ENCODE measurements at places on chromosomes 3 and 15. TPM values are rescaled to one million over a fixed set of nuclear protein-coding genes. Genes with fewer than 3 reads are reported as not detected.

DNA sequence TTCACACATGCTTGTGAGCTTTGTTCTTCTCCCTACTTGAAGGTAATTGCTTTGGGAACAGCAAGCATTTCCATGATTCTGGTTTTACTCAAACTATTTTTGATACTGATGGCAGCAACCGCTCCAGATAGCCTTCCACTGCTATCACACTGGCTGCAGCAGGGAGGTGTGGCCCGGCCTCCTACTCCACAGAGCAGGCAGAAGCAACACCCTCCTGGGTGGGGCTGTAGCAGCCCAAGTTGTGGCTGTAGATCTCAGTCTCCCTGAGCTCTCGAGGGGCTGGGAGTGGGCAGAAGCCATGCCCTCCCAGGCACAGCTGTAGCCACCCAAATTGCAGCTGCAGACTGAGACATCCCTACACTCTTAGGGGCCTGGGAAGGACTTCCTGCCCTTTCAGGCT lies 878.8 kb upstream of the GBE1 start:
- H3K27ac ChIP-seq, result no peak overlapping the region
- H3K27me3 ChIP-seq, result no peaks in the 10 kb centered on the region
- H3K36me3 ChIP-seq, result no peaks in the 10 kb centered on the region

The CPNE9 gene
- not detected for total RNA-seq

GRCh38 chr3:104190681-104191080 lies 1176.0 kb upstream of the ALCAM start:
- no peaks in the 10 kb centered on the region for H3K4me1 ChIP-seq
- H3K27me3 ChIP-seq, result no peaks in the 10 kb centered on the region
- no peaks in the 10 kb centered on the region for H3K36me3 ChIP-seq
- no peak overlapping the region for H3K27ac ChIP-seq

DNA sequence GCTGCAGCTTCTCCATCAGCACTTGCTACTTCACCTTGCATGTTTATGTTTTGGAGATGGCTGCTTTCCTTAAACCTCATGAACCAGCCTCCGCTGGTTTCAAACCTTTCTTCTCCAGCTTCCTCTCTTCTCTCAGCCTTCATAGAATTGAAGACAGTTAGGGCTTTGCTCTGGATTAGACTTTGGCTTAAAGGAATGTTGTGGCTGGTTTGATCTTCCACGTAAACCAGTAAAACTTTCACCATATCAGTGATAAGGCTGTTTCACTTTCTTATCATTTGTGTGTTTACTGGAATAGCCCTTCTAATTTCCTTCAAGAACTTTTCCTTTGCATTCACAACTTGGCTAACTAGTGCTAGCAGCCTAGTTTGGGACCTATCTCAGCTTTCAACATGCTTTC lies 11.7 kb upstream of the GNAT1 start:
- DNase-seq, result no peak
- no peaks in the 10 kb centered on the region for H3K27me3 ChIP-seq
- H3K4me1 ChIP-seq, result no peaks in the 10 kb centered on the region
- H3K4me3 ChIP-seq, result no peak overlapping the region
- no peak overlapping the region for H3K27ac ChIP-seq

The RARB gene
- total RNA-seq, result 1.5 TPM

The C3orf80 gene
- total RNA-seq, result not detected

DNA sequence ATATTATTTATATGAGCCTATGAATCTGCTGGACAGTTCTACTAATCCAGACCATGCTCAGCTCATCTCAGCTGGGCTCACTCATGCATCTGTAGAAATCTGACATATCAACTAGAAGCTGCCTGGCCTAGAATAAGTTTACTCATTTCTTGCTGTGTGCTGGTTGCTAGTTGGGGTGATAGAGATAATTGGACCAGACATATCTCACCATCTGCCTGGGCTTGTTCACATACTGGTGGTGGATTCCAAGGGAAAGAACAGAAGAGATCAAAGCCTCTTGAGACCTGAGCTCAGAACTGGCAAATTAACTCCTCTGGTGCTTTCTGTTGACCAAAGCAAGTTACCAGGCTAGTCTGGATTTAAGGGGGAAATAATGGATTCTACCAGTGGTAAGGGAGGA lies 109.1 kb downstream of the NSUN3 start:
- H3K4me3 ChIP-seq, result no peak overlapping the region
- no peak overlapping the region for H3K27ac ChIP-seq
- H3K27me3 ChIP-seq, result no peaks in the 10 kb centered on the region
- no peak for DNase-seq
- H3K36me3 ChIP-seq, result no peaks in the 10 kb centered on the region
- H3K4me1 ChIP-seq, result no peaks in the 10 kb centered on the region

DNA sequence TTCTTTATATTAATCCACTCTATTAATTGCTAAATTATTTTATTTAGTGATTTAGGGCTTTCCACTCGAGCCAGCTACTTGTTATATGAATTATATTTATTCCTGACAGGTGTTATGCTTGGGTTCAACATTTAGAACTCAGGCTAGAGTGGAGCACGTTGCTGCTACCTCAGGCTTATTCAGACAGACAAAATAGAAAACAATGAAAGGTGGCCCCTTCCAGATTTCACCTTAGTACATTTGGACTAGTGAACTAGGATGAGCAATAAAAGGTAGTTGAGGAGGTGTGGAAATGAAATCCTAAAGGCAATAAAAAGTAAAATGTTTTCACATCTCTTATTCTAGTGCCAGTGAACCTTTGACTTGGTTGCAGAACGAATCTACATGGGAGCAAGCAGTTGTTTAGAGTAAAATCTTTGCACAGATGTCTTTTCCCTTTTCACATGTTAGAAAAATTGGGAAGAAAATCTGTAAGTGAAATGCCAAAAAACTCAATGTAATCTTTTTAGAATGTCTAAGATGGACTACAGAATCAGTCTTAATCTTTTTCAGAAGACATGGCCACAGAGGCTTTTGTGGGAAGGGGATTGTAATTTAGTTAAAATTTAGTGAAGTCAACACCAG lies 63.8 kb downstream of the AKAP13 start:
- peaks cover 28% of the 10 kb centered on the region for H3K4me1 ChIP-seq
- no peak overlapping the region for H3K27ac ChIP-seq
- H3K27me3 ChIP-seq, result no peaks in the 10 kb centered on the region
- no peaks in the 10 kb centered on the region for H3K36me3 ChIP-seq
- DNase-seq, result no peak

The SLC22A13 gene
- 0.51 TPM for total RNA-seq

GRCh38 chr3:30044515-30044914 lies 561.9 kb upstream of the TGFBR2 start:
- DNase-seq, result no peak
- no peak overlapping the region for H3K4me3 ChIP-seq
- no peaks in the 10 kb centered on the region for H3K4me1 ChIP-seq
- no peak overlapping the region for H3K27ac ChIP-seq
- no peaks in the 10 kb centered on the region for H3K27me3 ChIP-seq
- H3K36me3 ChIP-seq, result no peaks in the 10 kb centered on the region

- H3K27me3 ChIP-seq, result no peaks in the 10 kb centered on the region
- no peaks in the 10 kb centered on the region for H3K36me3 ChIP-seq
- no peak overlapping the region for H3K27ac ChIP-seq
- no peak overlapping the region for H3K4me3 ChIP-seq
Measured at GRCh38 chr15:31027910-31028578, 36.6 kb upstream of the MTMR10 start.

The CFAP161 gene
- total RNA-seq, result not detected

DNA sequence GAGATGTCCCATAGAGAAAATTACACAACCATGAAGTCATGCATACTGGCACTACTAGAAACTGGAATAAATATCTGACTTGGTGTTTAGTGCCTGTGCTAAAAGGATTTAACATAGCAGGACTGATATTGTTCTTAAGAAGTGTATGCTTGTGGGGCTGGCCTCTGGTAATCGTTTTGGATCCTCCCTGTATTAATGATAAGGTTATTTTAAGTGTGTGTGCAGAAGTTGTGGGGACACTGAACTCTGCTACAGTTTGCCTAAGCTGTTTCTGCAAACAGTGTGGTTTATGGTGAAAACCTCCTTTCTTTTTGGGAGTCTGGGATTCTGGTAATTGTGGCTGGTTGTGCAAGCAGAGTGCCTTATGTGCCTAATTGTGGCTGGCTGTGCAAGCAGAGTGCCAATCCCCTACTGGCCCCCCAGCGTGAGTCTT lies 120.8 kb downstream of the CLASP2 start:
- H3K27me3 ChIP-seq, result no peaks in the 10 kb centered on the region
- no peaks in the 10 kb centered on the region for H3K4me1 ChIP-seq
- no peaks in the 10 kb centered on the region for H3K36me3 ChIP-seq
- no peak for DNase-seq
- H3K4me3 ChIP-seq, result no peak overlapping the region
- no peak overlapping the region for H3K27ac ChIP-seq

DNA sequence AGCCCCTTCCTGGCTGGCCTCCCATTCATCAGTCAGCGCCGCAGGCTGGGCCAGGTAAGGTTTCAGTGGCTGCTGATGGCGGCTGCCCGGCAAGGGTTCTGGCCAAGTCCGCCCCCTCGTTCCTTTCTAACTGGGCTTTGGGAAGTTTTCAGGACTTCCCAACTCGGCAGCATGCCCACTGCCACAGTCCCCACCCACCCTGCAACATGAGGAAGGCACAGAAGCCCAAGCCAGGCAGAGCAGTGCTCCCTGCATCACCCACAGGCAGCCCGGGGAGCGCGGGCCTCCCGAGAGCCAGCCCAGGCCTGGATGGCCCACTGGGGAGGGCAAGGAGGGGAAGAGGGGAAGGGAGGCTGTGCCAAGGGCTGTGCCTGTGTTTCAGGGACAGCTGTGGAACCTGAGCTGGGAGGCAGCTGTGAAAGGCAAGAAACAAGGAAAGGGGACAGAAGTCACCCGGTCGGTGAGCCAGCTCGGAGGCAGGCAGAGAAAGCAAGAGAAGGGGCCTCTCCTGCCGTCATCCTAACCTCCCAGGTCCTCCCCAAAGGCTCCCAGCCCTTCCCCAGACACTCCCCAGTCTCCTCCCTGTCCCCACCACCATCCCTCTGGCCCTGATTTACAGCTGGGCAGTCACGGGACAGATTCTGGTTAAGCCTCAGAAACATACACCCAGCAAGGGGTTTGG lies 73.9 kb downstream of the CPN2 start:
- no peaks in the 10 kb centered on the region for H3K27me3 ChIP-seq
- DNase-seq, result peak; percentile 88
- H3K4me1 ChIP-seq, result peaks cover 35% of the 10 kb centered on the region

GRCh38 chr3:181712553-181713279 lies 991 bp downstream of the SOX2 start:
- DNase-seq, result no peak
- no peaks in the 10 kb centered on the region for H3K36me3 ChIP-seq
- H3K4me3 ChIP-seq, result peak overlapping the region; percentile 41
- peaks cover 95% of the 10 kb centered on the region for H3K27me3 ChIP-seq
- H3K27ac ChIP-seq, result no peak overlapping the region

GRCh38 chr15:68387381-68388143 lies 44.4 kb downstream of the ITGA11 start:
- no peak overlapping the region for H3K4me3 ChIP-seq
- DNase-seq, result no peak
- H3K27me3 ChIP-seq, result no peaks in the 10 kb centered on the region
- no peak overlapping the region for H3K27ac ChIP-seq

The TRPM7 gene
- 13.1 TPM for total RNA-seq

The GMPS gene
- 33.1 TPM for total RNA-seq

DNA sequence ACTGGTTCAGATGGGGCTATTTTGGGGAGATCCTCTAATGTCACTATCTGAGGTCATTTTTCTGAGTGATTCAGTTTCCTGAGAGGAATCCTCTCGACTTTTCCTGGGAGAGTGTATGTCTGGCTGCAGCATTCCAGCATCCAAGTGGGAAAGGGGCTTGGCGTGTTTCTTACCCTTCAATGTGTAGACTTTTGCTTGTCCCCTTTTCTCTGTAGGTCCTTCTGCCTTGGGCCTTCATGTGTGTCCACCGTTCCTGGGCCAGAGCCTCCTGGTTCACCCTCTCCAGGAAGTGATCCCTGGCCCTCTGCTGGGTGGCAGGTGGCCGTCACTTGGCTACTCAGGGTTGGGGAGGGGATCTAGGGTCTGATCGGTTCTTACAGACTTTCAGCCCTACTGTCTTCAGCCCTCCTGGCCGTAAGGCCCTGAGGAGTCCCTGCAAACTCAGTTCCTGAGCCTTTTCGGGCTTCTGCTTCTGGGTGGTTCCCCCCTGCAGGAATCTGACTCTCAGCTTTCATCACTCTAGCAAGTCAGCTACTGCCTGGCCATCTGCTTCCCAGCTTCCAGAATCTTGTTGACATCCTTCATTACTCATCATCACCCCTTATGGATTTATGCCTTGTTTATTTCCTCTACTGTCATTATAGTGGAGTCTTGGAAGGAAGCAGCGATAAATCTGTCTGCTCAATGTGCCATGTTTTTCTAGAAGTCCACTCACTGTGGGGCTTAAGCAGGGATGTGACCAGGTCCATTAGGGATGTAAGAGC lies 36.5 kb downstream of the GOLGA6L10 start:
- no peaks in the 10 kb centered on the region for H3K27me3 ChIP-seq
- H3K4me3 ChIP-seq, result no peak overlapping the region
- H3K36me3 ChIP-seq, result no peaks in the 10 kb centered on the region
- H3K4me1 ChIP-seq, result no peaks in the 10 kb centered on the region

The ACKR4 gene
- not detected for total RNA-seq

DNA sequence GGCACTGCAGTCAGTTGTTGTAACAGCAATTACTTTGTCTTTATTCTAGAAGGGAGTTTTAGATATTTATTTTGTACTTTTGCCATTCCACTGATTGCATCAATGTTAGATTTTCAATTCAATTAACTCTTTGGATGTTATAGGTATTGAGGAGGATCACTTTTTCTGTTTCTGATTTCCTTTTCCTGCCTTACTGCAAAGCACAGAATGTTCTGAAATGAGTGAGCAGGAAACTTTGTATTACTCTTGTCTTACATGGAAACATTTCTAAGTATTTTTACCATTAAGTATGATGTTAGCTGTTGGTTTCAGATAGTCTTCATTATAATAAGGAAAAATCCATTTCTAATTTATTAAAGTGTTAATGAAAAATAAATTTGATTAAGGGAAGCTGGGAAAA lies 80.5 kb downstream of the OSBPL10 start:
- DNase-seq, result no peak
- H3K27me3 ChIP-seq, result no peaks in the 10 kb centered on the region
- no peak overlapping the region for H3K27ac ChIP-seq
- H3K4me3 ChIP-seq, result no peak overlapping the region
- no peaks in the 10 kb centered on the region for H3K36me3 ChIP-seq

The MNS1 gene
- total RNA-seq, result 0.62 TPM

DNA sequence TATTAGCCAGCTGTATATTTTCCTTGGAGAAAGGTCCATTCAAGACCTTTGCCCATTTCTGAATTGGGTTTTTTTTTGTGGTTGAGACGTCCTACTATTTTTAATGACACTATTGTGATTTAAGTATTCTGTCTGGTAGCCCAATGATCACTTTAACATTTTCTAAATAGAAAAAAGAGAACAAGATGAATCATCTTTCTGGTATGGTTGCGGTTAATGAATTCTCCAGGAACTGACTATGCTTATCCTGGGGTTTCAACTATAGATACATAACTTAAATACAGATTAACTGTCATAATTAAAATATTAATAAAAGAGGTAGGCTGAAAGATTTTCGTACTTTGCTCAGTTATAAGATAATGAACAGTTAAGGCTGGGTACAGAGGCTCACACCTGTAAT lies 51.9 kb downstream of the PBRM1 start:
- no peak overlapping the region for H3K4me3 ChIP-seq
- H3K27me3 ChIP-seq, result no peaks in the 10 kb centered on the region
- no peaks in the 10 kb centered on the region for H3K4me1 ChIP-seq
- H3K36me3 ChIP-seq, result peaks cover 69% of the 10 kb centered on the region
- no peak overlapping the region for H3K27ac ChIP-seq
- DNase-seq, result no peak

GRCh38 chr3:38154033-38154494 lies 11.3 kb upstream of the OXSR1 start:
- H3K27me3 ChIP-seq, result no peaks in the 10 kb centered on the region
- no peak overlapping the region for H3K27ac ChIP-seq
- H3K4me3 ChIP-seq, result no peak overlapping the region

The ZNF774 gene
- 8.0 TPM for total RNA-seq

Measured in gastrocnemius medialis (tissue), 4 donors.